ENCODE measurements at places on chromosomes 12 and 14.

DNA sequence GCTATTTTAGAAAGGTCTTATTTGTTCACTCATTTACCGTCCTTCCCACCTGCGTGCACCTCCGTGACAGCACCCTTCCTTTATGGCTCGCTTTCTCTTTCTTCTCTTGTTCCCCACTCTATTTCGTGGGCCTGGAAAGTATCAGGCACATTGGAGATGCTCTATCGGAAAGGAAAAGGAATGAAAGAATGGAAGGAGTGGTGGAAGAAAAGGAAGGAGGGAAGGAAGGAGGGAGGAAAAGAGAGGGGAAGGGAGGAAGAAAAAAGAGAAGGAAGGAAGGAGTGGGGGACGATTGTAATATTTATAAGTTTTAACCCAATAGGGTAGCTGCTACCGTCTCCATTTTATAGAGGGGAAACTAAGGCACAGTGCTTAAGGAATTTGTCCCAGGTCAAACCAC, 363.4 kb downstream of the CACNA1C start:
- no peak overlapping the region for H3K4me3 ChIP-seq
- H3K27me3 ChIP-seq = no peaks in the 10 kb centered on the region
- DNase-seq = no peak

DNA sequence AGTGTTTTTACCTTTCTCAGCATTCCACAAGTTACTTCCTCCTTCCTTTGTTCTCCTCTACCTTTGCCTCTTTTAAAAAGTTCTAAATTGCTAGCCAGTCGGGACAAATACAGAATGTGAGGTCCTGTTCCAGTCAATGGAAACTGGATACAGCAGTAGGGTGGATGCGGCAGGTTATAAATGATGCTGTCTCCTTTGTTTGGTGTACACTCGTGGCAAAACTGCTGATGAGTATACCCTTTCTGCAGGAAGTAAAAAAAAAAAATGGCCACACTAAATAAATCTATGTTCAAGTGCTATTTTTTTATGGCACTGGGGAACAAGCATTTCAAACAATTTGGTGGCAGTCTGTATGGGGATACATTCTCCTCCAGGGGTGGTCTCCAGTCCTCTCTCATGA, 27.5 kb downstream of the KLRK1 start:
- H3K4me1 ChIP-seq = peaks cover 15% of the 10 kb centered on the region
- no peaks in the 10 kb centered on the region for H3K27me3 ChIP-seq
- no peak overlapping the region for H3K4me3 ChIP-seq
- no peak overlapping the region for H3K27ac ChIP-seq

DNA sequence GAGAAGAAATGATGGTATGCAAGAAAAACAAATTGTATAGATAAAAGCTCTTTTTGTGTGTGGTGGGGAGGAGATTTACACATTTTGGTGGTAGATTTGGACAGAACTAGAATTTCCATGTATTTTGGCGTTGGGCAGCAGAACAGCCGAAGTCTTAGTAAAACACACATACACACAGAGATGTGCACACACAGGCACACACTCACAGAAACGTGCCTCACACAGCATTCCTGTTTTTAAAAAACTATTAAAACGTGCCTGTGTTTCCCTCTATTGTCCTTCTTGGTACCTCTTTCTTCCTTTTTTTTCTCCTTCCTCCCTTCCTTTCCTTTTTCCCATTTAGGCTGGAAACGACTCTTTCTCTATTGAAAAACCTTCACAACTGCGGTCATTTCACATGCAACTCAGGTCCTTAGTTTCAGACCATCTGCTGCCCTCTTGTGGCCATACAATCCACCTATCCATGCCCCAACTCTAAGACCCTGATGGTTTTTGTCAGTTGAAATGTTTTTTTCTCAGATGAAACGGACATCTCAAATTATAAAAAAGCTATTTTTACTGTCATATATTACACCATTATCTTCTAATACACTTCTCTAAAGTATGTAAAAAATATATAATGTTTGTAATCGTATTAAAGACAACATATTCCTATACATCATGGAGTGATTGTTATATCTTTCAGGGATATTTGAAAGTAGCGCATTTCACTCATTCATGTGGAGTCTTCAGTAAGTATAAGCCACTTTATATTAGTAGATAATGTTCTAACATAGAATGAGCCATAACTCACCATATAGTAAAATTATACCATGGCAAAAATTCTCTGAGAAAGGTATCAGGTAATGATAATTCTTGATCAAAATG, 386.7 kb upstream of the NOVA1 start:
- H3K27ac ChIP-seq = no peak overlapping the region
- peak; percentile 62 for DNase-seq
- no peaks in the 10 kb centered on the region for H3K4me1 ChIP-seq
- H3K36me3 ChIP-seq = no peaks in the 10 kb centered on the region

DNA sequence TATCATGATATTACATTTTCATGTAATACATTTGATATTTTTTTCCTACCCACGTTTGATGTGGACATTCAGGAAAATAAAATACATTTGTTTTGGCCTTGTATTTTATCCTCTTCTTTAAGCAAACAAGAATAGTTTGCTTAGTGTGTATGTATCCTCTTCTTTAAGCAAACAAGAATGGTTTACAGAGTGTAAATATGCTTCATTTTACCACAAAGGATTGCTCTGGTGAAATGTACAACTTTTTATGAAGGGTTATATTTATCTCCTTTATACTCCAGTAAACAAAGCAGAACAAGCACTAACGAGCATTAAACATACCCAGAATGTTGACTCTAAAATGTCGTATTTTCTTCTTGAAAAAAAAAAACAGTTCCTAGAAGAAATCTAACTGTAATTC, 244.7 kb downstream of the KCNH5 start:
- no peaks in the 10 kb centered on the region for H3K36me3 ChIP-seq
- H3K4me1 ChIP-seq = no peaks in the 10 kb centered on the region
- H3K4me3 ChIP-seq = no peak overlapping the region
- no peak for DNase-seq
- H3K27me3 ChIP-seq = no peaks in the 10 kb centered on the region

- H3K27me3 ChIP-seq = no peaks in the 10 kb centered on the region
- H3K36me3 ChIP-seq = peaks cover 2% of the 10 kb centered on the region
- H3K4me1 ChIP-seq = no peaks in the 10 kb centered on the region
- no peak overlapping the region for H3K27ac ChIP-seq
- H3K4me3 ChIP-seq = no peak overlapping the region
- no peak for DNase-seq
Observed at GRCh38 chr12:22640851-22641250, 15.9 kb downstream of the ETNK1 start.
